ENCODE measurements at places on chromosomes 6 and 20. TPM values are rescaled to one million over a fixed set of nuclear protein-coding genes. Genes with fewer than 3 reads are reported as not detected.

DNA sequence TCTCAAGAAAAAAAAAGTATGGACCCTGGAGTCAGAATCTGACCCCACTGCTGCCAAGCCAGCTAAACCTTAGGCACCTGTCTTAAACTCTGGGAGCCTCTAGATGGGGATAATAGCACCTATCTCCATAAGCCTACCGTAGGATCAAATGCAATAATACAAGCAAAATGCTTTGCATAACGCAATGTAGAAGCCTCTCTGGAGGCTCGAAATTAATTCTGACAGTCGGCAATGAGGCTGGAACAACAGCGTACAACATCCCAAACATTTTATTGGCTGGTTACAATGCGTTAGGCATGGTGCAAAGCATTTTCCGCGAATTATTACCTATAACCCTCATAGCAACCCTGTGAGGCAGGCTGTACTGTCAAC is 521 bp downstream of the CDK5RAP1 start:
- DNase-seq: no peak

- no peak for DNase-seq
Measured at GRCh38 chr6:13274707-13275434, 53.5 kb downstream of the TBC1D7 start.

Gene RIPOR3
- 1.8 TPM for total RNA-seq

- no peak for DNase-seq
Measured at GRCh38 chr6:138377844-138378243, at the start of gene SMIM28. TSS of gene SMIM28 (plus strand) at chr6:138377905. CDS start at chr6:138378073, 168 bp downstream.

GRCh38 chr6:147384029-147384428 is 124.5 kb upstream of the SAMD5 start:
- no peak for DNase-seq
